ENCODE measurements at places on chromosomes 16 and 17.

GRCh38 chr16:50298075-50298460 lies 31.7 kb downstream of the ADCY7 start:
- no peak for DNase-seq

DNA sequence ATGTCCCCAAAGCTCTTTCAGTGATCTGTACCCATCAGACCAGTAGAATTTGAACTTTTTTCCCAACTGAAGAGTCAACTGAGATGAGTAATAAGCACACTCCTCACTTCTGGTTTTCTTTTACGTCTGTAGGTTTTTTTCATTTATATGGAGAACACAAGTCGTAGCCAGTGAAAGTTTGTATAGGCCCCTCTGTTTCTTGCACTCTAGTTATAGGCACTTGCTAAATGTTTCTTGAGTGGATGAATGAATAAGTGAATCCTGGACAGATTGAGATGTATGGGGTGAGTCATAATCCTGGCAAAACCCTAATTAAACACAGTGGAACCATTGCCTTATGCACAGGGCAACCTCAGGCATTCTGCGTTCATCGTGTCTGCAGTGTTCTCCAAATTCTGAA lies 193.7 kb upstream of the TBX2 start:
- DNase-seq = no peak

DNA sequence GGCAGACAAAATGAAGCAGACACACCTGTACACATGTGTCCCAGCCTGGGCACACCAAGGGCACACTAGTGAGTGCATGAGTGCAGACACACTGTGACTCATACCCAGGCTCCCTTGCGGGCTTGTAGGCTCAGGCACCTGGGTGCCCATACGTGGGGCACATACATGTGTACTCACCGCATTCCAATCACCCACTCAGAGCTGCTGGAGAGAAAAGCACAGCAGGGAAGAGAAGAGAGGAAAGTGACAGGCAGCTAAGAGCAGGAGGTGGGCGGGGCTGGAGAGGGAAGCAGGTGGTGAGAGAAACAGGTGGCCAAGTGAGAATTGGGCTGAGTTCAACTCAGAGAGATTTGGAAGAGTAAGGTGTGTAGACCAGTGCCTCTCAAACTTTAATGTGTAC lies 54.0 kb downstream of the TMEM132E start:
- no peak for DNase-seq

- DNase-seq = peak; percentile 50
These were observed 7.1 kb downstream of the IGSF6 start for GRCh38 chr16:21645261-21645721.

GRCh38 chr17:58081646-58082340 lies 1.4 kb upstream of the DYNLL2 start:
- DNase-seq = no peak

DNA sequence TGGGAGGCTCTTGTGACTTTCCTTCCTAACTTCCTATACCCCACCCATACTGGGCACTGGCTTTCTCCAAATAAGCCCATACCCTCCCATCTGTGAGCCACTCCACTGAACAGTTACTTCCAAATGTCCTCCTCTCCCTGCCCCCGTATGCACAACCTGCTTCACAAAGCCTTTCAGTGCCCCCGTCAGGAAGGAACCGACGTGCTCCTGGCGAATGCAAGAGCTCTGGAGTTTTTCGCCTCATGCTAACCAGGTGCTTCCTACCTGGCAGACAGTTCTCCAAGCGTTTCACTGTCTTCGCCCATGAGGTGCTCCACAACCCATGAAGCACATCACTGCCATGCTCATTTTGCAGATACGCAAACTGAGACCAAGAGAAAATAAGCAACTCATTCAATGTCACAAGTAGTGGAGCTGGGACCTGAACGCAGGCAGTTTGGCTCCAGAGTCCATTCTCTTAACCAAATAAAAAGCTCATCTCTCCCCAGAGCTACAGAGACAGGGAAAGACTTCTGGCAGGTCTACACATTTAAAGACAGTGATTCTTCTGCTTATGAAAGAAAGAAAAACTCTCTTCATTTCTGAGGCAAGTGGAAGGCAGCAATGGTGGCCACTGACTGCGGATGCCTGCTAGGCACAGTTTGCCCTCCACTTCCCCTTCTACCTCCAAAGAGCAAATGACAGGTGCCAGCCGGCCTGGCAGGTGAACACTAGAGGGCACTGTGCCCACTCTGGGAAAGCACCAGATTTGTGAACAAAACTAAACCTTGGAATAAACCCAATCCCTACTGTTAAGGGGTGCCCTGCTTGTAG lies 23.8 kb downstream of the SPHK1 start:
- DNase-seq = peak; percentile 87

- DNase-seq = no peak
These were observed 125.4 kb downstream of the MGAT5B start for GRCh38 chr17:76993651-76994050.

GRCh38 chr17:59688496-59688895 lies 18.7 kb downstream of the PTRH2 start:
- DNase-seq = no peak

GRCh38 chr17:45814622-45815606 lies 29.8 kb upstream of the SPPL2C start:
- DNase-seq = no peak

GRCh38 chr17:70060415-70060814 lies 14.6 kb upstream of the KCNJ16 start:
- no peak for DNase-seq

Data from hematopoietic multipotent progenitor cell treated with erythropoietin and hydrocortisone succinate and interleukin-3 and kit ligand, for 6 days (in vitro differentiated cells).